ENCODE measurements at places on chromosomes 2 and 18.

DNA sequence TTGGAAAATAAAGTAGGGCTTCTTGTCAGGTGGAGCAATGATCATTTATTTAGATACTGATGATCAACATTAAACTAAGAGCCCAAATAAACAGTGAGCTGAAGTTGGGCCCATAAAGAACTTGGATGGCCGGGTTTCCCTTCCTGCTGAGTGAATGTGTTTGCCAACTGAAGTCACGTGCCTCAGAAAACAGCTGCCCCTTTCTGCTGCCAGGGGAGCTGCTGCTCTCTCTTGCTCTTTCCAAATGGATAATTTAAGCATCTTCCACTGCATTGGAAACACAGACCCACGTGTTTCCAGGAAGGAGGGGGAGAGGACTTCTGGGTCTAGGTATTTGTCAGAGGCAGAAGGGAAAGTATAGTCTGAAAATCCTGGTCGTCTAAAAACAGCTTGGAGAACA is 22.9 kb upstream of the NCKAP5 start:
- no peak for DNase-seq

- DNase-seq: no peak
Observed at GRCh38 chr2:136126021-136126420, 8.1 kb upstream of the CXCR4 start.

DNA sequence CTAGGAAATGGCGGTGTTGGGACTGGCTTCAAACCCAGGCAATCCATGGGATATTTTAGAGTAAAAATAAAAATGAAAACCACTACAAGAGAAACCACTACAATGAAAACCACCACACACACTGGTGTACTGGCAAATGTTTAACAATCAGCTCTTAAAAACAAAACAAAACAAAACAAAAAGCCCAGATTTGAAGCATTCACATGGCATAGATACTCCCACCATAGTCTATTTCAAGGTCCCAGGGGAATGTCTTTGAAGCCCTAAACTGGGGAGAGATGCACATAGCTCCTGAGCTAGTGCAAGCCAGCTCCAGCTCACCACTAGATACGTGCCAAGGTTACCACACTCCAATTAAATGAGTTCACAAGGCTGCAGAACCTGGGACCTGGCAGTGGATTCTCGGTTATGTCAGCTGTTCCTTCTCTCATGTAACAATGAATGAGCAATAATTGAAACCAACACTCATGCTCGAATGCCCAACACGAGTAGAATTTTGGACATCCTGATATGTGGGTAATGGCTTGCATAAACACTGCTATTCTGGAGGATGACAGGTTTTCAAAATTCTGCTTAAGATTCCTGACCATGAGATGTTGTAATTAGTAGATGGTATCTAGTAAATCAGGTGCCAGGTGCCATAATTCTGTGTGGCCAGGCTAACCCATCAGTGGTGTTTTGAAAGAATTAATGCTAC is 102.2 kb downstream of the OSBPL6 start:
- no peak for DNase-seq

DNA sequence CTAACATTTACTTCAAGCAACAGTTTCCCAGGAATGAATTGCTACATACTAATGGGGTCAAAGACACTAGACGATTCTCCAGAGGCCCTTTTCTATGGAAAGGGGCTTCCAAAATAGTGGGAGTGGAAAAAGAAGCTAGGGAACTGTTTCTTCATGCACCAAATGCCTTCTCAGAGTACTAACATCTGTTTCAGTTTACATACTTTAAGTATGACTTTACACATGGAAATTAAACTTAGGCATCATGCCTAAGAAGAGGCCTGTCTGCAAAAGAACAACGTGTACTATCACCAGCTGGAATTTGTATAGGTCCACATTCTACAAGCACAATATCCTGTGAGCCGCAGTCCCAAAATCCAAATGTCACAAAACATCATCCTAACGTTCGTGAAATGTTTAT is 29.4 kb upstream of the WDR75 start:
- no peak for DNase-seq

DNA sequence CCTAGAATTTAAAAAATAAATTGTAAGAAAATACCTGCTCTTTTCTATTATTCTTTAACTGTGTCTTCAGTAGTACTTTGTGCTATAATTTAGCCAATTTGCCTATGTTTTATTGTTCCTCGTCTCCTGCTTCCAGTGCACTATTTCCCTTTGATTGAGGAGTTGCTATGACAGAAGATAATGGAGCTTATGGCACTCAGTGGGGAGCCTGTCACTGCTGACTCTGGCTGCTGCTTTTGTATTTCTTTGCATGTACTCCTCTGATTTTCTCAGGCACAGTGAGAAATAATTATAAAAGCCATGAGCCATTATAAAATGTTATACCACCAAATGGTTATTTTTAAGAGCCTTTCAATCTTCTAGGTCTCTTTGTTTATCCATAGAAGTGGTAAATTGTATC is 1310.8 kb upstream of the SLC39A10 start:
- DNase-seq: no peak

- DNase-seq: no peak
Observed at GRCh38 chr18:32848826-32849225, 76.0 kb upstream of the KLHL14 start.

GRCh38 chr2:101821828-101822458 is 124.4 kb downstream of the MAP4K4 start:
- DNase-seq: no peak

- no peak for DNase-seq
Observed at GRCh38 chr2:58131191-58132011, 84.8 kb downstream of the VRK2 start.

- DNase-seq: no peak
Observed at GRCh38 chr18:76428396-76429261, 66.4 kb downstream of the ZNF516 start.

- no peak for DNase-seq
Observed at GRCh38 chr2:62016957-62017356, 111.5 kb downstream of the COMMD1 start.

GRCh38 chr2:99725820-99726219 is 236.0 kb upstream of the REV1 start:
- no peak for DNase-seq

- no peak for DNase-seq
Observed at GRCh38 chr2:134690629-134691215, 28.1 kb downstream of the TMEM163 start.

GRCh38 chr2:222311978-222312738 is 13.4 kb upstream of the PAX3 start:
- no peak for DNase-seq

GRCh38 chr2:10909050-10909995 is 2.4 kb upstream of the KCNF1 start:
- DNase-seq: no peak

DNA sequence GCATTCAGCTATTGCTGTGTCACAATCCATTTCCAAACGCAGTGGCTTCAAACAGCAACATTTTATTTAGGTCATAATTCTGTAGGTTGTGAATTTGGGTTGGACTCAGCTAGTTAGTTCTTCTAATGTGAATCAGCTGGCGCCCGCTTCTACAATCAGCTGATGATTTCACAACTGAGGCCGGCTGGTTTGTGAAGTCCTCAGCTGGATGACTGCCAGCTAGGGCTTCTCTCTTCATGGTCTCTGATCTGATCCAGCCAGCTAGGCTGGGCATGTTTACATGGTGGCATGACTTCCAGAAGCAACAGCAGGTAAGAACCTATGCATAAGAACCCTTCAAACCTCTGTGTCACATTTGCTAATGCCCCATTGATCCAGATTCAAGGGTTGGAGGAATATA is 172.0 kb downstream of the SLC4A10 start:
- DNase-seq: no peak

DNA sequence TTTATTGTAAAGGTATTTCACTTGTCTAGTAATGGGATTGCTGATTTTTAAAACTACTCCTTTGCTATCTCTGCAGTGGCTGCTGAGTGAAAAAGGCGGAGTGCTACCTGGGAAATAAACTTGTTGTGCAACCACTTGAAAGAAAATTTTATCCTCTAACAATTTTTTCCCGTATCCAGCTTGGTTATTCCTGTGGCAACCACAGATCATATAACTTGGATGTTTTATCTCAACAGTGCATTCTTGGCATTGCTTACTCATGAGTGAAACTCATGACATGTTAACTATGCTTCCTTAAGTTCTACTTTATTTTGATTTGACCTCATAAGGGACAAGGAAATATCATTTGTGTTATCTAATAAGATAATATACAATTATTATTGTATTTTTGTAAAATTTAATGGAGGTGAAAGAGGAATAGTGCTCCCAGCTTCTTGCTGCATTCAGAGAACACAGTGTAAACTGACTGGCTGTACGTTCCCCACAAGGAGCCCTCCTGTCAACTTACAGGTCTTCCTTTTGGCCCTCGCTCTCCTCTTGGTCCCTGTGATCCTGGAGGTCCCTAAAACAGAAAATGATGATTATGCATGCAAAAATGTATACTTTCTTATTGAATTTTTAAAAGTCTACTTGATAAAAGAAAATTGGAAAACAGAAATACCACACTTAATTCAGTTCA is 82.7 kb downstream of the COL5A2 start:
- no peak for DNase-seq

DNA sequence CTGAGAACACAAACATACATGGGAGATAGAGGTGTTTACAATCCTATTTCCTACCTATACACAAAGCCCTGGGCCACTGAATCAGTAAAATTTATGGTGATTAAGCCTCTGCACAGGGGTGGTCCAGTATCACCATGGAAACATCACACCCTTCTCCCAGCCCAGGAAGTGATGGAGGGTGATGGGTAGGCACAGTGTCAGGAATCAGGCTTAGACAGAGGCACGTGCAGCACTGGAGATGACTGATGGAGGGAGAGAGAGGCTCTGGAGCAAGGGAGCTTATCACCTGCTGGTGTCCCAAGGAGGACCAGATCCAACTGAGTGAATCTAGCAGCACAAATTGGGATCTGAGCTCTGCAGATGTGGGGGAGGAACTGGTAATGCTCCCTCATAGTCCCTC is 117.2 kb downstream of the RPIA start:
- no peak for DNase-seq

GRCh38 chr18:8422391-8422790 is 186.8 kb upstream of the RAB12 start:
- no peak for DNase-seq

- no peak for DNase-seq
Observed at GRCh38 chr2:130160131-130160530, 15.2 kb upstream of the CCDC74B start.

DNA sequence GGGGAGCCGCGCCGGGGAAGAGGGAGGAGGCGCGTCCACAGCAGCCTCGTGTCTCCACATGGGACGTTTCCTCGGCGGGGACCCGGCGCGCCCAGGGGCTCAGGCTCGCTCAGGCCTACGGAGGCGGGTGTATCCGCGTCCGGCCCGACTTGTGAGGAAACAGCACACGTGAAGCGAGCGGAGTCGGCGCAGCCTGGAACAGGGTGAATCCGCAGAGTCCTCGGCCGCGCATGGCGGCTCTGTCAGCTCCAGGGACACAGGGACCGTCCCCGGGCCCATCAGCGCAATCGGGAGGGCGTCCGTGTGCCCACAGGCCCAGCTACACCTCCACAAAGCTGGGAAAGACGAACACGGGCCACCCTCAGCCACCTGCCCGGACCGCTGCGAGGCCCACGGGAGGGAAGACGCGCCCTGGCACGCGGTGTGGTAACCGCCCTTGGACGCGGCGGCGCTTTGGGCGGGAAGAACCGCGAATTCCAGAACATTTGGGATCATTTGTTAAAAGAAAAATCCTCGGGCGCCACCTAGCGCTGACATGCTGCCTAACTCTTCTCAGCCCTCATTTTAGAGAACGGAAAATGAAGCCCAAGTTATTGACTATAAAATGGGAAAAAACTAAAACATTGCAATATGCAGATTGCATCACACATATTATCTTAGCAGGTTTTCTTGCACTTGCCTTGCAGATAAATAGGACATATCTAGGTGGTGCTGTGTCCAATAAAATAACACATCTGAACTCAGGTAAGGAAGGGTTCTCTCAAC is 40.4 kb downstream of the TMEM18 start:
- no peak for DNase-seq

DNA sequence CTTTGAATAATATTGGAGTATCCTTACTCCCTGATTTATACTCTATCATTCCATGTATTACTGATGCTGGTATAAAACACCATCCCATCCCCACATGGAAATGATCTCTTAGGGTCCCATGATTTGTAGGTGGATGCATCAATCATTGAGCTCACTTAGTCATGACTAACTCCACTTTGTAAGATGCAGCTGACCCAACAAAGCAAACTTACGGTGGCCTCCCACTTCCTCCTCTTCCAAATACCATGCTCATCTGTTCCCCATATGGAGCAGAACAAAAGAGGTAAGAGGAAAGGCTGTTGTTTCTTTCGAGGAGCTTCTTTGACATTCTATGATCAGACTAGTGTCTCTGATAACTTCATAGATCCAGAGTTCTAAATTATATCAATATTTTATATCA is 640.2 kb upstream of the SLC39A10 start:
- DNase-seq: no peak

DNA sequence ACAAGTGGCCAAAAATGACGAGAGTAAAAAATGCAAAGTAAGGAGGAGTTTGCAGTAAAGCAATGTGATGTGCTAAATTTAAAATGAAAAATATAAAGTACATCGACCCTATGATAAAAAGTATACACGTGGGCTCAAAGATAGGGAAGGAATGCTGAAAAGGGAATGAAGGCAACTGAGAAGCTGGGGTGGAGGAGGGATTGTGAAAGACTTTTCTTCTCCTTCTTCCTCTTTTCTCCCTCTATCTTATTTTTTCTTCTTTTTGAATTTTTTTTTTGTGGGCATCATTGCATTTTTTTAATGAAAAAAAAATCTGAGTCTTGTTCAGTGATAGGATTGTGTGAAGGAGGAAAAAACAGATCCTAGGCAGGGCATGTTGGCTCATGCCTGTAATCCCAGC is 57.6 kb upstream of the STK17B start:
- DNase-seq: no peak

DNA sequence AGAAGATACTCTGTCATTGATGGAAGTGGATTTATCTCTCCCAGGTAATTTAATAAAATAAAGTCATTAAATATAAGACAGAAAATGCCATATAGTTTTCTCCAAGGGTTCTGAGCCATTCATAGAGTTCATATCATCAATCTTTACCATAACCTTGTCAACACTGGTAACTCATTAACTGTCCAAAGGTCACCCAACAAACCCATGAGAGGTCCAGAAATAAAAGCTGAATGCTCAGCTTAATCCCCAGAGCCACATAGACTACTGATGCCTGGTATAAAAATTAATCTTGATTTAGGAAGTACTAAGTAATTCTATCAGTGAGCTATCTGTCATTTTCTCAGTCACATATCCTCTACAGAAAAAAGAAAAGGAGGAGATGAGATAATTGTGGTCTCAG is 903.0 kb upstream of the DDX18 start:
- no peak for DNase-seq

DNA sequence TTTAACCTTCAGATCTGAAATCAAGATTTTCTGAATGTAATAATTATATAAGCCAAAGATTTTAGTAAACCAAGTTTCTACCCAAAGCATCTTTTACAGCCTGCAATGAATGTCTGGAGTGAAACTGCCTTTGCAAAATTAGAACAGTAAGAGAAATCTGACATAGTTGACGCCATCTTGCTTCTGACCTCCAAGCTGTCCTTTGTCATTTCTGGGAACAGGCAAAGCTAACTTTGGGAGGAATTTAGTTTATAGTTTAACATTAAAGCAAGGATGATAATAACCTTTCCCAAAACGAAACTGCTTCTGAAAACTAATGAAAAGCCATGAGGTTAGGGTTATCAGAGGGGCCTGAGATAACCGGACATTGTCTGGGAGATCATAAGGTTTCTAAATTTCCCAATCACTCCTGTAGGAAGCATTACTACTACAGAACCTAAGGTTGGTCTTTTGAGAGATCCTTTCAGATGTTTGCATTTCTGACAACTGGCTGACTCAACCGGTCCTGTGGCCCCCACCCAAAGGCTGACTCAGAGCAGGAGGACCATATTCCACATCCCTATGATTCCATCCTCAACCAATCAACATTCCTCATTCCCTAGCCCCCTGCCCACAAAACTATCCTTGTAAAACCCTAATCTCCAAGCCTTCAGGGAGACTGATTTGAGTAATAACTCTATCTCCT is 124.5 kb downstream of the TMEM131 start:
- DNase-seq: no peak

Measured in bone marrow (tissue), 2 donors.